ENCODE measurements at places on chromosomes 7 and 10.
A peak's percentile ranks its signal among the peaks of the same experiment; 100 is the strongest.

DNA sequence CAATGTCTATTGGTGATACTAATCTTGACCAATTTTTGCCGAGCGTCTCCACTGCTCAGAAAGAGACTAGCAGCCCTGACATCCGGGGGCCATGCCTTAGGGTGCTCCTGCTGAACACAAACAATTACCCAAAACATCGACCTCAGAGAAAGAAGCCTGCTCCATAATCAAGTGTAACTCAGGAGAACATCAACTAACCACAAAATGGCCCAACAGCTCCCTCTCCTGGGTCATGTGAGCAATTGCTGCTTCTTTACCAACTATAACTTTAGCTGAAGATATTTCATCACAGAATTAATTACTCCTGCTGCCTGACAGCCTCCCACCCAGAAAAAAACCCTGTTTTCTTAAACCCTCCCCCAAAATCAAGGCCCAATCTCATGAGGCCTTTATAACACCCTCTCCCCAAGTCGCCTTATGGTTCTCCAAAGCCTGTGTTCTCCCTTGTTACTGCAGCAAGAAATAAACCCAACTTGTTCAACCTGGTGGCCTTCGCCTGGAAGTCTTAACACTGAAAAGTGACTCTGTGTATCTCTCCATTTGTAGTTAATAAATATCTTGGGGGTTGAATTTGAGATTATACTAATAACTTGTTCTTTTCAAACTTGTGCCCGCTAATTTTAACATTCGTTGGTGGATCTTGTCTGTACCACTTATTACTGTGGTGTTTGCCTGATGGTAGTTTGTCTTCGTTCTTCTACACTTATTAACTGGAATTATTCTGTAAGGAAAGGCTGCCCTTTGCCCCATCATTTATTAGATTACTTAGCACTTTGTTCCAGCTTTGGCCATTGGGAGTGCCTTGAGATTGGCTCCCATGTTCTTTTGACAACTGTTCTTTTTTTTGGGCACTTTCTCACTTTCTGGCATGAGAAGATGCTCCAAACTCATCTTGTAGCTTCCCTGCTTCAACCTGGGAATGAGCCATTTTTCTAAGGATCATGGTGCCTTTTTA is 21.2 kb upstream of the RAMP3 start:
- DNase-seq = peak; percentile 68

DNA sequence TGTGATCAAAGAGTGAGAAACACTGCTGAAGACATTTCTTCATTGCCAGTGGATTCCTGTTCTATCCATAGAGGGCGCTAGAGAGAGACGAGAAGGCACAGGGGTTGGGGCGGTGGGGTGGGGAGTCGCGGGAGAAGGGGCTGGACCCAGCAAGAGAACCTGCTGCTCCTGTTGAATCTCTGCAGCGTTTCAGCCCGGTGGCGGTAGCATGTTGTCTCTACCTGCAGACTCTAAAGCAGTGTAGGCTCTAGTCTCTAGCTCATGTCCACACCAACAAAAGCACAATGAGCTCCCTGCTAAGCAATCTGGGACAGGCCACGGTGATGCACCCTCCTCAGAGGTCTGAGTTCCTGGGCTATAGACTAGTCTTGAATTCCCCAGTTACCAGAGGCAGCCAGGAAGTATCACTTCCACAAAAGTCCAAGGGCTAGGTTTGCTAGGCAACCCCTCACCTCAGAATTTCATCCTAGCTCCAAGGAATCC is 167.7 kb downstream of the DGKB start:
- no peak for DNase-seq

DNA sequence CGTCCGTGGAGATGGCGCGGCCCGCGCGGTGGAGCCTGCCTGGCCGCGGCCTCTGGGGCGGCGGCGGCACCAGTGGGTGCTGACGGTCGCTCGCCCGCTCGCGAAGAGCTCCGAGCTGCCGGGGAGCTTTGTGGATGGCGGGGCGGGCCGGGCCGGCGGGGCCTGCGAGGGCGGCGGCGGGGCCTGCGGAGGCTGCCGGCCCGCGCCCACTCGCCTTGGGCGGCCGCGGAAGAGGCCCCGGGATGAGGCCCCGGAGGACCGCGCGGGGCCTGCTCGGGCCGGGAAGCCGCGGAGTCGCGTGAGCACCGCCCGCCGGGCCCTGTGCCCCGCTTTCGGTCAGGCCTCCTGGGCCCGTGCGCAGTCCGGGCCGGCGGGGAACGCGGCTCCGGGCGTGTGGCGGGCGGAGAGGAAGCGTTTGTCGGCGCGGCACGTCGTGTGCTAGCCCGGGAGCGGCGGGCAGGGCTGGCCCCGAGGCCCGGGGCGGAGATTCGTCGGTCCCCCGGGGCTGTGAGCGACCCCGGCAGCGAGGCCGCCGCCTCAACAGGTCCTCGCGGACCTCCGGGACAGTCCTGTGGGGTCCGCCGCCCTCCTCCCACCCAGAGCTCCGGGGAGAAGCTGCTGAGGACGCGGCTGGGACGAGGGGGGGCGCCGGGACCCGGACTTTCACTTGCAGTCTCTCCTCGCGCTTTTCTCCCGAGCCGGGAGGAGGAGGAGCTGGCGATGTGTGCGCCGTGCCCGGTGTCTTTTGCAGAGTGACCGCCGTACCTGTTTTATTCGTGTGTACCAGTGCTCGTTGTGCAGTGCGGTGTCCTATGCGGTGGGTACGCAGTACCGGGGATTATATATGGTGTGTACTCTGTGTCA is 578 bp downstream of the ZMYND11 start:
- peak; percentile 59 for DNase-seq

DNA sequence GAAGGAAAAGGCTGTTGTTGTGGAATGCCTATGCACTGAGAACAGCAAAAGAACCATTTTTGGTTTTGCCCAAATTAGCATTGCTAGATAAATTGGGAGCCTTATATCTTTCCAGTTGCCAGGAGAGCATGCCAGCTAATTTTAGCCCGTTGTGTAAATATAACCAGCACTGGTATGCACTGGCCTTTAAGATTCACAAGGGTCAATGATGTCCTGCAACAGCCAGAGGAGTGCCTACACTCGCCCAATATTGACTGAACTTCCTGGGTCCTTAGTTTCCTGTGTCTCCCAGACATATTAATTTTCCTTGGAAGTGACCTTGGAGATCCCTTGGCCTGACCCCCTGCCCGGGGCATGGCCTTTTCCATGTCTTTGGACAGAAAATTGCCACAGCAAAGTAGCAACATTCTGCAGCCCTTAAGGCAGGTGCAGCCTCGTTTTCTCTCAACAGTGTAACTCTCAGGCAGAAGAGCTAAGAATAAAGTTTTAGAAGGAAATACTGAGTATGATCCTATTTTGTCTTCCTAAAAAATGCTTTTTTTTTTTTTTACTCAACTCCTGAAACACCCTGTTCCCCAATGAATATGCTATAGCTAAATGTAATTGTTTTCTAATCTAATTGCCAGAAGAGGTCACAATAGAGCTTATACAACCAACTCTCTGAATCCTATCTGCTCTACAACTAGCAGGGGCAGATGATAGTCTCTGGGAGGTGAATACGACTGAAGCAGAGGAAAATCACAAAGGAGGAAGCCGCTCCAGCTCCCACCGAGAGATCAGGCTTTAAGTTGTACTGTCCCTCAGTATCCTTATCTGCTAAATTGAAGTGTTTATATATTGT is 131.9 kb upstream of the PCGF5 start:
- peak; percentile 2 for DNase-seq

GRCh38 chr7:111499027-111499426 is 63.3 kb downstream of the IMMP2L start:
- DNase-seq = no peak

DNA sequence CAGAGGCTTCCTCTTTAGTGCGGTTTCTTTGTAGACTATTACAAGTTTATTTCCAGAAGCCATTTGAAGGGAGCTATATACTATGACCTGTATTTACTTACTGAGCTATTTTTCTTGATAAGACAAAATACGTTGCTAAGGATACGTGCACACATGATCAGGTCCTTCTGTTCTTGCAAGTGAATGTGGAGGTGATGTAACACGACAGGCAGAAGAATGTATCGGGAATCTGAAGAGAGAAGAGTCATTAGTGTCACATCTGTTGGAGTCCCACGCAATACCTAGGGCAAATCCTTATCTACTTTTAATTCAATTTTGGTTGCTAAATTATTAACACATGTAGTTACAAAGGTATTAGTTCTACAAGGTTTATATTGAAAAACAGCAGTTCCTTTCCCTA is 284.6 kb upstream of the IMMP2L start:
- DNase-seq = no peak

GRCh38 chr10:76034353-76035205 is 603.2 kb downstream of the LRMDA start:
- DNase-seq = no peak

- DNase-seq = no peak
These were observed 47.3 kb upstream of the VIPR2 start for GRCh38 chr7:159192013-159192412.

DNA sequence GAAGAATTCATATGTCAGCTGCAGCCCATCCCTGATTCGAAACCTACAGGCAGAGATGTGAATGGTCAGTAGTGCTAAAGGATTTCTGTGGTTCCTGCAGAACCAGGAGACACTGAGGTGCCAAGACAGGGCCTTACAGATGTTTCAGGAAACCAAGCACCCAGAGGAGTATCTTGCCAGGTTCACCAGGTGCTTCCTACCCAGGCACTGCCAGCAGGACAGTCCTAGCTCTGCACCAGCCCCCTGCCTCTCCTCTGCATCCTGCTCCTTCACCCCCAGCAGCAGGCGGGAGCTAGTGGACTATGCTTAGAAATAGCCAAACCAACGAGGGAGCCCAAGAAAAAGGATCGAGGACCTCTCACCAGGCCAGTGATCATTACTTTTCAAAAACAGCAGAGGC is 4.2 kb upstream of the IKZF1 start:
- DNase-seq = no peak

DNA sequence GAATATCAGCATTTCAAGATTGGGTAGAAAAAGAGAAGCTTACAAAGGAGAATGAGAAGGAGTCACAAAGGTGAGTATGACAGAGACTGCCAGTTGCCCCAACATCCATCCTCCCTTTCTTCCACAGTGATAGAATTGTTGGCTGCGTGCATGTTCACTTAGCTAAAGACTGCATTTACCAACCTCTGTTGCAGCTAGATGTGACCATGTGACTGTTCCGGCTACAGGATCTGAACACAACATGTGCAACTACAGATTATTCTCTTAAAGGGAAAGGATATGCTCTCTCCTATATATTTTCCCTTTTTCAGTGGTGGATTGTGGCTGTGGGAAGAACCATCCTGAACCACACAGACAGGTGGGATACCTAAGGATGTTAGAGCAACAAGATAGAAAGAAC is 60.5 kb upstream of the ZNRF2 start:
- no peak for DNase-seq

- no peak for DNase-seq
These were observed 782.0 kb upstream of the ZWINT start for GRCh38 chr10:57142925-57143576.

DNA sequence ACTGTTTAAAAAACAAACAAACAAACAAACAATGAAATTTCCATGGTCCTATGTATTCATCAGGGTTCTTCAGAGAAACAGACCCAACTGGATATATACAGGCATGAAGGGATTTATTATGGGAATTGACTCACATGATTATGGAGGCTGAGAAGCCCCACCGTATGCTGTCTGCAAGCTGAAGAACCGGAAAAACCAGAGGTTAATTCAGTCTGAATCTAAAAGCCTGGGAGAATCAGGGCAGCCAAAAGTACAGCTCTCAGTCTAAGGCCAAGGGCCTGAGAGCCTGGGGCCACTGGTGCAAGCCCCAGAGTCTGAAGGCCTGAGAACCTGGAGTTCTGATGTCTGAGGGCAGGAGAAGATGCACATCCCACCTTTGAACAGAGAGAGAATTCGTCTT is 163.5 kb downstream of the MDFIC start:
- DNase-seq = no peak

- no peak for DNase-seq
These were observed 568.4 kb downstream of the TCERG1L start for GRCh38 chr10:130742941-130743675.

DNA sequence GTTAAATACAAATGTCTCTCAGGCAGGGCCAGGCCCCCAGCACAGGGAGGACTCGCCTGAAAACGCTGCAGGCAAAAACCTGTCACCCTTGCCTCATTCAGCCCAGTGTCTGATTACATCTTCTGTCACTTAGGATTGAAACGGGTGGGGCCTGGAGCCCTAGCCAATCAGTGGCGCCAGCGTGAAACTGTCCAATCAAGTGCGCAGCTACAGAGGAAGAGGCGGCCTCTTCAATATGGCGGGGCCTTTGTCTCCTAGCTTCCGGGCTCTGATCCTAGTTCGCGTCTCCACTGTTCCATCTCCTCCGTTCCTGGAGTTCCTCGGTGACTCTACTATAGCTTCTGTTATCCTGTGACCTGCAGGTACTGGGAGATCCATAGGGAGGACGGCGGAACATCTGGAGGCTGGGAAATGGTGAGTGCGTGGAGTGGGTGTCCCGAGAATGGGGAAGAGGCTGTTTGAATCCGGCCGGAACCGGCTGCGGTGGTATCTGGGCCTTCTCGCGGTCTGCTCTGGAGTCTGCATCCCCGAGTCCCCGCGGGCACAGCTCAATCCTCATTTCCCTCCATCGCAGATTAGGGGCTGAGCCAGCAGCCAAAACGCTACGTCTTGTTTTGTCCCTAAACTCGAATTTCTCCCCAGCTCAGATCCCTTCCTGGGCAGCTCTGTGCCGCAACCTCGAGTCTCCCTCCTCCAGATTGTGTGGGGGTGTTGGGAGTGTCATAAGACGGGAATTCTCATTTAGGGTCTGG is at the start of gene ZNF736:
Gene ZNF736, plus strand, starts transcription at position 222 of the 752 bp plus-strand sequence. Its CDS starts 190 bp downstream, at position 412.
- DNase-seq = peak; percentile 86

Data from central memory CD4-positive, alpha-beta T cell (primary cell).